GM20000 (cell line): ENCODE measurements at places on chromosomes 1 and 21.

GRCh38 chr1:15757016-15757543 lies 1.5 kb upstream of the FBLIM1 start:
- peak; percentile 23 for DNase-seq

DNA sequence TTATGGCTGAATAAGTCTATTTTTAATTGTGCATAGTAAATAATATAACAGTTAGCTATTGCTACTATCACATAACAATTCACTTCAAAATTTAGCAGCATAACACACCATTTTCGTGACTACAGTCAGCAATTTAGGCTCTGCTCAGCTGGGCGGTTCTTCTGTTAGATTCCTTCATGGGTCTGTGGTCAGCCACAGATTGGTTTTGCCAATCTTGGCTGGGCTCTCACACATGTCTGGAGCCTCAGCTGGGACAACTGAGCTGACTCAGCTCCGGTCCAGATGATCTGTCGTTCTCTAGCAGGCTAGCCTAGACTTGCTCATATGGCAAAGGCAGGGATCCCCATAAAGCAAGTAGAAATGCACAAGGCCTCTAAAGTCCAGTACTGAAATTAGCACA lies 15.1 kb upstream of the CDC42BPA start:
- no peak for DNase-seq

GRCh38 chr1:39490596-39491145 lies 765 bp upstream of the BMP8A start:
- no peak for DNase-seq

DNA sequence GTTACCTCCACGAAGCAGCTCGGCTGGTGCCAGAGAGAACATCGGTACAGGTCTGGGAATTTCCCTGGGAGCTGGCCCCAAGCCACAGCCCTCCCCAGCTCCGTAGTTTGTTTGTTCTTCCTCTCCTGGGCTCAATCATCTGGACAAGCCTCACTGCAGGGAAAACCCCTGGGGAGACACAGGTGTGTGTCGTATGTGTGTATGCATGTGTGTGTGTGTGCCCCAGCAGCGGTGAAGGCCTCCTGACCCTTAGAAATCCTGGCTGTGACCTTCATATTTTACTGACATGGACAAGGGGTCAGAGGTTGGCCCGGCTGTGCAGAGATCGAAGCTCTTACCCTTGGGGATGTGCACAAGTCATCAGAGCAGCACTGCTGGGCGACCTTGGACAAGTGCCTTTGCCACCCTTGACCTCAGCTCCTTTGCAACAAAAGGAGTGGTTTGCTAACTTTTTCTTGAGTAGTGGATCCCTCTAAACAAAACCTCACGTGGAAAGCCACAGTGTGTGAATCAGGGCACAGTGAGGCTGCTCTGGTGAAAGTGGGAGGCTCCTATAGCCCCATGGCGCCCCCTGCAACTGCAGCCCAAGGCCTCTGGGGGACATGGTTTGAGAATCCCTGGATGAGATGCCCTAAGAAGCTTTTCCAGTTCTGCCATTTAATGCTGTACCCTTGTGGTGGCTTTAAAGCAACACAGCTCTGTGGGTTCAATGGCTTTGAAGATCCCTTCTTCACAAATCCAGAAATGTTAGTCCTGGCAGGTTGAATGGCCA lies 12.3 kb upstream of the IL22RA1 start:
- DNase-seq, result peak; percentile 53

DNA sequence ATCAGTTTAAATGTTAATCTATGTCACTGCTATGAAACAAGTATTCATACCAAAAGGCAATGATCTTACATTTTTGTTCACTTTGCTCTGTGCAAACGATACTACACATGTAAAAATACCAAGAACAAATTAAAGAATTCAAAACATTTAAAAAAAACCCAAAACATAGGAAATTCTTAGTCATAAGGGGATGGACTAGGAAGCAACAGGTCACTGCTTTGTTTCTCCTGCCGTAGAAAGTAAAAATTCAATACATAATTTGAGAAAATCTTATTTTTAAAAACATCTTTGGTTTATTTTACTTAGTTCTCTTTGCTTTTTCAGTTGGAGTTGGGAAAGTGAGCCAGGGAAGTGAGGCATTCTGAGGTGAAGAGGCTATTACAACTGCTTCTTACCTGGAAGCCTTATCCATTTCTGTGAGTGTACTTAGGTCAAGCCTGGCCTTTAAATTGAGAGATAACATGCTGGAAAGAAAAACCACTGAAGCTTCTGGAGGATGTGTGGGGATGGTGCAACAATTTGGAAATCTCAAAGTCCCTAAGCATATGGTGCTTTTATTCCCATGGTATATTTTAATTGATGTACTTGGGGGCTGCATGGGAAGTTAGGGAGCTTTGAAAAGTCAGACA lies 183.5 kb downstream of the CDC42BPA start:
- no peak for DNase-seq

DNA sequence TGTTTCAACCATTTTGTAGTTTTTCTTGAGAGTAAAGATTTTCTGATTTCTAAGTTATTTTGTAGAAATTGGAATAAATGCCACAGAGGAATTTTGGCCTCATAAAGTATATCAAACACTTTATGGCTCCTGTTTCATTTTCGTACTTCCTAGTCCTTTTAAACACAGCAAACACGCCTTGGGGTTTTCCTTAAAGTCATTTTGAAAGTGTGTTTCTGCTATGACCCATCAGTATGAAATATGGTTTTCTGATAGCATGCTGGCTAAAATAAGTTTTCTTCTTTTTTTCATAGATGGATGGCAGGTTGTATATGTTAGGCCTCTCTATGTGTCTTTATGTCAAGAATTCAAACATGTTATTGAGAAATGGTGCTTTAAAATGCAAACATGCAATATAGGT lies 940.1 kb upstream of the TMPRSS15 start:
- peak; percentile 4 for DNase-seq

GRCh38 chr1:151986501-151987190 lies 7.0 kb downstream of the S100A10 start:
- DNase-seq, result no peak

- no peak for DNase-seq
Observed at GRCh38 chr1:32681509-32681908, 21.1 kb downstream of the SYNC start.

DNA sequence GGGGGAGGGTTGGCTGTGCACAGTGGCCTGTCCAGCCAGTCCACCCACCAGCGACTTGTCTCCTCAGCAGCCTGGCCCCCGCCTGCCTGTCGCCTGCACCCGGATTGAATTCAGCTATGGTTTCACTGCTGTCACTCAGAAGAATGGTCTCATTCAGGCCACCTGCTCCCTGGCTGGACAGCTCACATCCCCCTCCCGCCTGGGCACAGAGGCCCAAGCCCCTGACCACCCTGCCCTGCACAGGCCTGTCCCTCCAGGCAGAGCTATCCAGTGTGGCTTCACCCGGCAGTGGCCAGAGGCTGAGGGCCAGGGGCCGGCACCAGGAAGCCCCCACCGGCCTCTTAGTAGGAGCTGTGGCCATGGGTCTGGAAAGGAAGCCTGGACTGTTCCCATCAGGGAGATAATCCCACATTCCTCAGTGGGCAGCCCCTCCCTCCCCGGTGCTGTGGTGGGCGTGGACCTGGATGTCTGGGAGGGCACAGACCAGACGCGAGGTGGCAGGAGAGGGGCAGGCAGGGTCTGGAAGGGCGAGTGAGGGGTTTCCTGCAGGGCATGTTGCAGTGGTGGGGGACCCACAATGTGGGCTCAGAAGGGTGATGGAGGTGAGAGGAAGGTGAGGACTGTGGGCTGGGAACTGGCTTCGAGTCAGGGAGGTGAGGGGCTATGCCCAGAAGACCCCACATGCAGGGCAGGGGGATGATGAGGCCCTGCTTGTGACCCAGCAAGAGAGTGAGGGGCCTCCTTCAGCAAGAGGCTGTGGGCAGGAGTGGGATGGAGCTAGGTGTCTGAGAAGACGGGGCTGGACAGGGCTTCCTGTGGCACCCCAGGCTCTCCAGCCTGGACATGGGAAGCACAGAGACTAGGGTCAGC lies 30.4 kb downstream of the WNT9A start:
- no peak for DNase-seq

DNA sequence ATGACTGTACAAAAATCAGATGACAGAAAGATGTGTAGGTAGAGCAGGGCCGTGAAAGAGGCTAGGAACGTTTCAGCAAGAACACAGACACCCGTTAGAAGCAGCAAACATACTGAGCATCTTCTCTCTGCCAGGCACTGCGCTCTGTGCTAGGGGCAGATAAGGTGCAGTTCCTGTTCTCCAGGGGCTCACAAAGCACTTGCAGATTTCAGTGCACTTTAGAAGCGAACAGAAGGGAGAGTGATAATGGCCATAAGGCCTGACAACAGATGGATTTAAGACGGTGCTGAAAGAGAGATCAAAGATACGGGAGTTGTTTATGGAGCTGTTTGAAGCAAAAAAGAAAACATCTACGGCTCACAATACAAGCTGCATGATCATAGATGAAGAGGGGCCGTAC lies 200.3 kb upstream of the FOXD3 start:
- peak; percentile 16 for DNase-seq

DNA sequence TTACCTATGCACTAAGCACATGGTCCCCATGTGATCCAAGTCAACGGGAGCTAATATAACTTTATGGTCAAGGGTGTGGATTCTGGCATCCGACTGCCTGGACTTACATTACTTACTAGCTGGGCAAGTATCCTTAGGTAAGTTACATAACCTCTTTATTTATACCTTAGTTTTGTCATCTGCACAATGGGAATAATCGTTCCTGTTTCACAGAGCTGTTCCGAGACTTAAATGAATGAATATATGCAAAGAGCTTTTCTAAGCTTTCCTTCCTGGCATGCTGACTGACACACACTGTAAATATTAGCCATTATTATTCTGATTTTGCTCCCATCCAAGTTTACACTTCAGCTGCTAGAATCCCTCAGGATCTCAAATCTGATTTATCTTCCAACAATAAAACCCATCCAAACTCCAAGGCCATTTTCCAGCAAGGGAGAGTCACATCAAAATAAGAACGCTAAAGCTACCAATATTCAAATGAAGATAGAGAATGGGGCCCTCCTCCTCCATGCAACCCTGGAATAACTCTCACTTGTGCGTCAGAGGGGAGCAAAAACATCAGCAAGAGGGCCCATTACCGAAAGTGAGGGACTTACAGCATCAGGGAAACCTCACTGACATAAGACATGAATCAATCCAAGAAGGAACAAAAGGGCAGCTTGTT lies 115.6 kb upstream of the KAZN start:
- no peak for DNase-seq

DNA sequence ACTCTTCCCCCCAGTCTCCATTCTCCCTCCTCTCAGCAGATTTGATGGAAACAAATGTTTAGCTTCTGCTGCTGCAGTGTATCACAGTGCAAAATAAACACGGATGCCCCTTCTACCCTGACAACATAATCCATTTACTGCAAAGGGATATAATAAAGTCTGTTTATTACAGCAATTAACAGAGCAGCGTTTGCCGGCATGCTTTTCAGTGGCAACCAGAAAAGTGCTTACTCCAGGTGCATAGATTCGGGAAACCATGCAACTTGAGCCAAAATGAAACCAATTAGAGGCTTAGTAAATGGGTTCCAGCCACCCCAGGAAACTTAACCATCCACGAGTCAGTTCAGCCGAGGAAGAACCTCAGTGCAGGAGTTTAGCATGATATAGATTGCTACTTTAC lies 12.9 kb upstream of the LEMD1 start:
- DNase-seq, result no peak
